Globus pallidus (tissue), 1 donor: ENCODE measurements at places on chromosomes 16 and 17.

- no peak for DNase-seq
These were observed 5.0 kb upstream of the HBM start for GRCh38 chr16:160691-161190.

DNA sequence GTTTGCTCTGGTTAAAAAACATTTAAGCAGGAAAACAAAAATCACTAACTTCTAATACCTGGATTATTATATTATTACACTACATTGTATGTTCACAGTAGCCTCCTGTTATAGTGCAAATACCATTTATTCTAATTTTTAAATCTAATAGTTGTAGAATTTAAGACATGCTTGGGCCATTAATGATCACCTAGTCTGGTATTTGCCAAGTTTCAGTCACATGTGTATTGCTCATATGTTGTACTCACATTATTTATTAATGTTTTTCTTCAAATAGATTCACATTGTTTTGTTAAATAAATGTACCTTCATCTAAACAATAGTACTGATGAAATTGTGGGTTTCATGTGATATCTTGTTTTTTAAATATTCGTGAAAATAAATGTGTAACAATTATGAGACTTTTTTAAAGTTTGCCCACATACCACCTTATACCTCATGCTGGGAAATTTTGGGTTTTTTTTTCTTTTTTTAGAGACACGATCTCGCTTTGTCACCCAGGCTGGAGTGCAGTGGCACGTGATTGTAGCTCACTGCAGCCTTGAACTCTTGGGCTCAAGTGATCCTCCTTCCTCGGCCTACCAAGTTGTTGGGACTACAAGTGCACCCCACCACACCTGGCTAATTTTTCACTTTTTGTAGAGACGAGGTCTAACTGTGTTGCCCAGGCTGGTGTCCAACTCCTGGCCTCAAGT lies 5.9 kb downstream of the ZNF771 start:
- DNase-seq: no peak

DNA sequence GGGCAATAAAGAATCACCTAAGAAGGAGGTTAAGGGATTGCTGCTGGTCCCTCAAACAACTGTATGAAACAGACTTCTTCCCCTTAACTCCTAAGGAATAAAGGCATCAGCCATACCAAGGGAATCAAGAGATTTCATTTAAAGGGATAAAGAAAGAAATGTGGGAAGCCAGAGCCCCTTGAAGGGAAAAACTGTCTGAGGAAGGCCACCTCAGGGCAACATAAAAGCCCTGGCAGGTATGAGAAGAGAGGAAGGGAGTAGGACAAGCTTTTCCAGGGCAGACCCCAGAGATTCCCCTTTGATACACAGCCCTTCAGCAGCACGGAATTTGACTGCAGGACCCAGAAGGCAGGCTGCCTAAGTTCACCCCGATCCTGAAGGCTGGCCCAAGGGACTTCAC lies 43.5 kb downstream of the COG7 start:
- no peak for DNase-seq

- no peak for DNase-seq
These were observed 11.6 kb upstream of the IL4R start for GRCh38 chr16:27302126-27302525.

GRCh38 chr16:79628501-79628975 lies 28.0 kb upstream of the MAF start:
- no peak for DNase-seq

GRCh38 chr17:77735566-77736198 lies 222.8 kb upstream of the TNRC6C start:
- DNase-seq: peak; percentile 64

GRCh38 chr16:66262253-66263167 lies 104.0 kb upstream of the CDH5 start:
- no peak for DNase-seq

DNA sequence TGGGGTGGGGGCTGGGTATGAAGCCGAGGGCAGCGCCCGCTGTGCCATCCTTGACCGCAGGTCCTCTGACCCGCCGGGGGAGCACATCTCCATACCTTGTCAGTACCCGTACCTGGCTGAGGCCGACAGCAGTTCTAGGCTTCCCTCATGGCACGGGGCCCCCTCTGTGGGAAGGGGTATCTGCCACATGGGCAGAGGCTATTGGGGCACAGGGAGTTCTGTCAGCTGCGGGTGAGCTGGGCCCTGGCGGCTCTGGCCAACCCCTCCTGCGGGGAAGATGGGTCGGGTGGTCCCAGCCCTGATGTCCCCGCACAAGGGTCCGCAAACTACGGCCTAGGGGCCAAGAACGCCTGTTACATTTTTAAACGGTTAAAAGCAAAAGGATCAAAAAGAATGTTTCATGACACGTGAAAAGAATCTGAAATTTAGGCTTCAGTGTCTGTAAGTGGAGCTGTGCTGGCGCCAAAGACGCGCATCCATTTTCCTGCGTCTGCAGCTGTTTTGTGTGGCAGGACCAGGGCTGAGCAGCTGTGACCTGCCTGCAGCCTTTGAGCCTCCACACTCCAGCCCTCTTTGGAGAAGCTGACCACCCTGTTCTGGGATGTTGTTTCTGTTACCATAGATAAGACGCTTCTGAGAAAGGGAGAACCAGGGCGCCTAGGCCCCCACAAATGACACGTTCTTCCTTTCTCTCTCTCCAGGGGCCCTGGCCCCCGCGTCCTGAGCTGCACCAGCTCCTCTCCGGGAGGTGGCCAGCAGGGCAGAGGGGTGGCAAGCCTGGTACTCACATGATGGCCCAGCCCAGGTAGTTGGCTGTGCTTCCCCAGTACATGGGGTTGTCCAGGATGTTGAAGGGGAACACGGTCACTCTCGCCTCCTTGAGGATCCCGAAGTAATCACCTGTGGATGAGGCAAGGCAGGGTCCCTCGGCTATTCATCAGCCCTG lies 12.7 kb upstream of the RASD1 start:
- no peak for DNase-seq

DNA sequence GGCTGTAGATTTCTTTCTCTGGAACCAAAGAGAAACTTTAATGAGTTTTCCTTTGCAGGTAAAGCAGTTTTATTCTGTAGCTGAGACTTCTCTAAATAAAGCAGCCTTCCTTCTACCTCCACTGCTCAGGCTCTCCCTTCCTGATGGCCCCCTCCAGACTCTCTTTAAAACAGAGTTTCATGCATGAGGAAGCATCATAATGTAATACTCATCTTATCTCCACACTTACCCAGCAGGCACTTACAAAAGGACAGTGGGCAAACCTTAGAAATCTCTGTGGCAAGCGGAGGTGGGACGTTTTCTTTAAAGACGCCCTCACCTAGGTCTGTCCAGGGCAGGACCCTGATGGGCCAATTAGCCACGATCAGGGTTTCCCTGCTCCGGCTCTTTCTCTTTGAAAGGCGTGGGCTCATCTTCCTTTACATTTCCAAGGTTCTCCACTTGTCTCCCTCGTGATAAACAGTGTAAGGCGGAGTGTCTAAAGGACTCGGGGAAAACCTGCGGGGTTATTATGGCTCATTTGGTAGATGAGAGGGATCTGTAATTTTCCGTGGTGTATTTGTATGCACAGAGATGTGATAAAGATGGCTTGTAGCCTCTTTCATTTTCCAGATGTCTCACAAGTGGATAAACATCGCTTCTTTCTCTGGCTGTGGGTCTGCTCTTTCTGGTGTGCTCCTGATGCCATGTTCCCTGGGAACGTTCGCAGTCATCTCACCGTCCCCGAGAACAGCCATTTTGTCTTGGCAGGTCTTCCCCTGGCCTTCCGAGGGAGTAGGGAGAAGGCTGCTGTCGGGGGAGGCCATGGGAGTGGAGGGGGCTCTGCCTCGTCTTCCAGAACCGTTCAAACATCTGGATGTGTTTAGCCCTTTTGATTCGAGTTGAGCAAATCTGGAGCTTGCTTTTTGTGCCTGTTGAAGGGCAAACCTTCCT lies 239.0 kb downstream of the CCDC182 start:
- no peak for DNase-seq

GRCh38 chr16:29790949-29791844 lies 646 bp downstream of the KIF22 start:
- no peak for DNase-seq

- DNase-seq: peak; percentile 61
These were observed 7.4 kb downstream of the CIBAR2 start for GRCh38 chr16:85104821-85105391.

DNA sequence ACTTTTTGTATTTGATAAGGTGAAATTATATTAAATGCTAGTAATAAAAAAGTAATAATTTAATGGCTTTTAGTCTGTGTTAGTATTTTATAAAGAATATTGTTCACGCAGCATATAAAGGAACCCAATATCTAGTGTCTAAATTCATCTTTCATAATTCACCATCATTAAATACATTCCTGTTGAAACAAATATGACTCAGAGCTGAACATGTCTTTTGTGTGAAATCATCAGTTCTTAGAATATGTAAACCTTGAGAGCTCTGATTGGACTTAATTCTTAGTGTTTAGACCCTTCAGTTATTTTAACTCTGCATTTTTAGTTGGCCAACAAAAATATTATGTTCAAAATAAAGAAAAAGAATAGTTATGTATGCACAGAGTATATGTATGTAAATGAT lies 71.8 kb downstream of the ABHD15 start:
- DNase-seq: no peak

GRCh38 chr16:50665128-50665878 lies 15.8 kb downstream of the SNX20 start:
- peak; percentile 59 for DNase-seq

DNA sequence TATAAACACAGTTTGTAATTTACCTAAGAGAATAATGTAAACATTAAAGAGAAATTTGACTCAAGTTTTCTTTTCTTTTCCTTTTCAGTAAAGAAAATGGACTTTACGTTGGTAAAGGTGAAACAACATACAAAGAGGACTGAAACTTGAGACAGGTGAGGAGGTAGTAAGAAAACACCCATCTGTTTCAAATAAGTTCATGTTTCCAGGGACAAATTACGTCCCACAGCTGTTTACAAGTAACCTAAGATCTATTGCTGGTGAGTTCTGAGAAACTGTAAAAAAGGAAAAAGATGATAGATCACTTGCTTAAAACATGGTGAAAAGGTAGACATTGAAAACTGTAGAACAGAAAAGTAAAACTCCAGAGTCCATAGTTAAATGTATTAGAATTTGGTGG lies 4.8 kb upstream of the ABCA5 start:
- DNase-seq: no peak

DNA sequence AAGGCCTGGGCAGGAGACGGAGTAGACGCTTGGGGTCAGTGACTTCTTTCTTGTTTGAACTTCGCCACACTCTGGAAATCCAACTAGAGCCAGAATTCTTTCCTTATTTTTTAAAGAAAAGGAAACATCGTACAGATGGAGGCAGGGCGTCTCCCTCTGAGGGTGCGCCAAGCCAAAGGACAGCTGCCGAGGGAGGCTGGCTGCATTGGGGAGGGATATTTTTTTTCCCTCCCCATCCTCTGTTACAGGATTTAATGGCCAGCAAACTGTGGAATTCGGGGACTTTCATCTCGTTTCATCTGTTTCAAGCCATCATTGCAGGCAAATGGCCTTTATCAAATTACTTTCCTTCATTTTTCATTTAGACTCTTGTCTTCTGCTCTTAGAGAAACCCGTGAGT lies 15.9 kb downstream of the CDK5R1 start:
- no peak for DNase-seq

GRCh38 chr17:21679256-21680146 lies 12.8 kb upstream of the KCNJ18 start:
- DNase-seq: no peak

- no peak for DNase-seq
These were observed 22.6 kb downstream of the RNF213 start for GRCh38 chr17:80283116-80283852.

DNA sequence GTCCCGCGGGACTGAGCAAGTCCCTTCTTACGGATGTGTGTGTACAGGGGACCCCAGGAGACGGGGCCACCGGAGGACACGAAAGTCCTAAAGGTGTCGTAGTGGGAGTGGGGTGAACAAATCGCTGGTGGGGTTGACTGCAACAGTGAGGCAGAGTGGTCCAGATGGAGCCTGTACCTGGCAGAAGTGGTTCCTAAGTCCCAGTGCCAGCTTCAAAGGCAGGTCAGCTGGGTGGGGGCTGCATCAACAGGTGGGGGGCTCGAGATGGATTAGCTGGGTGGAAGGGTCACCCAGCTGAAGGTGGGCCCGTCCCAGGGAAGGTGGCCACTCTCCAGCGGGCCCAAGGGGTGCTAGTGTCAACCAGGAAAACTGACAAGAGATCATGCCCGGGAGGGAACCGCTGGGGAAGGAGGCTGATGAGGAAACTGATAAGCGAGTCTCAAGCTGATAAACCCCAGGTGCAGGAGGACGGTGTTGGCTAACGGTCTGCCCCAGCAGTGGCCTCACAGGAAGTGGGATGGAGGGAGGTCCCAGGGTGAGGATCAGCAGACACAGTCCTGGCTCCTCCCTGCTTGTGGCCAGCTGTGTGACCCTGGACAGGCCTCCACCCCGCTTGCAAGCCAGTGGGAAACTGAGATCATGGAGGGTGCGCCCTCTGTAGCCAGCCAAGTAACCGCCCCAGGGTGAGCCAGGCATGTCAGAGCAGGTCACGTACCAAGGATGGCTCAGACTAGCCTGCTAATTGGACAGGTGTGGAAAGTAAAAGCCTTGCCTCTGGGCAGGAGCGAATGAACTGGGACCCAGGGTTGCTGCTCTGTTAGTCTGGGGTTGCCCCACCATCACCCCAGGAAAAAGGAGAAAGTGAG lies 1.0 kb downstream of the ORAI3 start:
- no peak for DNase-seq

DNA sequence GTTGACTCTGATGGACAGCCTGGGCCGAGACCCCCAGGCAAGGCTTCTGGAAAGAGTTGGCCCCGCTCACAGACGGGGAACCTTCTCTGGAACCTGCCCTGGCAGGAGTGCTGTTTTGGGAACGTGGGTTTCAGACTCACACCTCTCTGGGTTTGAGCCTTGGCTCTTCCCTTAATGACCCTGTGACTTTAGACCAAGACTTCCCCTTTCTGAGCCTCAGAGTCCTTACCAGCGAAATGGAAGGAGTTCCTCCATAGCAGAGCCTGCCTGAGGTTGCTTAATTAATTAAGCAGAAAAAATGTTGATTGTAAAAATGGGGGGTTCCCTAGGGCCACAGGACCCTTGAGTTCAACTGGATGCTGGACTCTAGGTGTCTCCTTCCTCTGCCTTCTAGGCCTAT lies 408.2 kb downstream of the SEC14L1 start:
- DNase-seq: no peak

- no peak for DNase-seq
These were observed 39.2 kb upstream of the PRSS54 start for GRCh38 chr16:58333985-58334384.

- no peak for DNase-seq
These were observed 1.9 kb upstream of the TMEM204 start for GRCh38 chr16:1531638-1531910.

DNA sequence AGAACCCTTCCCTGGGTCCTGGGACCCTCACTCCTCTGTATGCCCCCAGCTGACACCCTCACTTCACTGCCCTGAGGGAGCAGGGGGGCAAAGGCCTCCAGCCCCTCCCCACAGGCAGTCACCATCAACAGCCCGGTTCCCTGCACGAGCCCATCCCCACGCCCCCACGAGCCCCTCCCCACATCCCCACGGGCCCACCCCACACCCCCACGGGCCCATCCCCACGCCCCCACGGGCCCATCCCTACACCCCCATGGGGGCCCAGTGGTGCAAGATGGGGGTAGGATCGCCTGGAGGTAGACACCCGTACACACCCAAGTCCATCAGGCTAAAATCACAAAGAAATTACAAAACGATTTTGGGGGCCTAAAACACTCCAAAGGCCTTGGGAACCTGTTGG lies 42.3 kb downstream of the LMF1 start:
- no peak for DNase-seq
